RKO (cell line): ENCODE measurements at places on chromosomes 7 and 10.
A peak's percentile ranks its signal among the peaks of the same experiment; 100 is the strongest.

- no peak for DNase-seq
Observed at GRCh38 chr7:11290863-11291262, 317.2 kb downstream of the PHF14 start.

DNA sequence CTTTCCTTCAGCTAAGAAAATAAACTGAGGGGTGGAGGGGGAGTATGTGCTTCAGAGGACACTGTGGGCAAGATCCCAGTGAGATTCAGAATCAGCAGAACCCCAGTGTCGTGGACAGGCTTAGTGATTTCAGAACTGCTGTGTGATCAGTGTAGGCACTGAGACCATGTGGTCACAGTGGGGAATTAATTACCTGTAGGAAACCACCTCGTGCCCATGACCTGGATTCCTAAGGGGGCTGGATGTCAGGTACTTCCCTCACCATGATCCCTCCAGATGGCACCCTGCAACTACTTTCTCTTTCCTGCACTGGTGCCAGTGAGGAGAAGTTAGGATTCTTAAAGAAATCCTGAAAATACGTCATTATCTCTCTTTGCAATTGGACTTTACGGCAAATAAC, 64.4 kb downstream of the HBP1 start:
- DNase-seq, result no peak

- DNase-seq, result peak; percentile 18
Observed at GRCh38 chr10:95273393-95274312, 17.1 kb downstream of the PDLIM1 start.

GRCh38 chr7:143507534-143508055, 29.9 kb downstream of the TAS2R41 start:
- DNase-seq, result no peak

DNA sequence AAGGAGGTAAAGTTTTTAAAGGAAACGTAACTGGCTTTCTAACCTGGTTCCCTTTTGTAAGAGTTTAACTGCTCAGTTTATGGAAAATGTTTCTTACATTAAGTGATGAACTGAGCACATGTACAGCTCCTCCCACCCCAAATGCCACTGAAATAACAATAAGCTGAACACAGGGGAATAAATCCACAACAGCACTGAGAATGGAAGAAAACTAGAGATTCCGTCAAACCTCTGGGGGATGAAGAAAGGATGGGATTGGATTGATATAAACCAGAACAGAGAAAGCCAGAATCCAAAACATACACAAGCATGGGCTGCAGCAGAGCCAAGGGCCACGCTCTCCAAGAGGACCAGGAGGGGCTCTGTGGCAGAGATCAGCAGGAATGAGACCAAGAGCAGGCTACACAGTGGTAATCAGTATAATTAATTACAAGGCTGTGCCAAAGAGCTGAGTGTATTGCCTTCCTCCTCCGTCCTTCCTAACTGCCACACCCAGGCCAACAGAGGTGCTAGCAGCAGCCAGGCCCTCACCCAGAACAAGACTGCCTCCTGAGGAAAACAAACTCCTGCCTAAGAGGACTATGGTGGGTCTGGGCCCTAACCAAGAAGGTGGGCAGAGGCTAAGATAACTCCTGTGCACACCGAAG, 73.9 kb downstream of the KIAA1549 start:
- no peak for DNase-seq
